NCI-H446 treated with DMSO at 0.1 percent for 48 hours (cell line): ENCODE measurements at places on chromosomes 2 and 18.
A peak's percentile ranks its signal among the peaks of the same experiment; 100 is the strongest.

- no peak for DNase-seq
Observed at GRCh38 chr18:48105317-48105716, 174.9 kb upstream of the SMAD2 start.

GRCh38 chr2:36562973-36563532, 34.9 kb downstream of the FEZ2 start:
- DNase-seq: no peak

- DNase-seq: no peak
Observed at GRCh38 chr2:64692401-64692800, 38.7 kb upstream of the SERTAD2 start.

DNA sequence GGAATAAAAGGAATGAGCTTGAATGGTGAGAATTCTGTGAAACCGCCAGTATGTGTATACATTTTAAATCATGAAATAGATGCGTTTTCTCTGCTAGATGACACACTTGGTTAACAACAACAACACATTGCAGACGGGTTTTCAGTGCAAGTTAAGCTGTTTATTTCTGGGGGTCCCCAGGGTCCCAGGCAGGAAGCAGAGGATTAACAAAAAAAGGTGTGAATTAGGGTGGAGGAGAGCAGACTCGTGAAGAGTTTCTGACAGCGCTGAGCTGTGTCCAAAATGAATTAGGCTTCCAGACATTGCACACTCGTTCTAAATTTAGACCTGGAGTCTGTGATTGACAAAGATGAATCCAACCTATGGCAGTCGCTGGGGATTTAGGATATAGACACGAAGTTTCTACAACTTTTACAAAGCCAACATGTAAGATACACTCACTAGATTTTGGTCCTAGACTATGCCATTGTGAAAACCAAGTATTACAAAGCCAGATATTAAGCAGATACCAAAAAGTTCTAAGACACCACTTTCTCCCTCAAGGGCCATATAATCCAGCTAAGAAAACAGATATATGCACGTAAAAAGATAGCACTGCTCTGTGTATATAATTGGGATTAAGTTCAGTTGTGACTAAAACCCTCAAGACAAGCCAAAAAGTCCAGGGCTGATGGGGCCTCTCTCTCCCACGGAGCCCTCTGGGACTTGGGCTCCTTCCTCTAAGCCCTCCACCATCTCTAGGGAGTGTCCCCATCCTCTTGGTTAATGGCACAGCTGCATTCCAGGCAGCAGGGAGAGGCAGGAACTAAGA, 120.2 kb downstream of the ACAA2 start:
- no peak for DNase-seq

- DNase-seq: peak; percentile 25
Observed at GRCh38 chr2:50126845-50127244, 905.1 kb downstream of the NRXN1 start.

GRCh38 chr2:235115521-235115920, 163.7 kb downstream of the SH3BP4 start:
- no peak for DNase-seq

DNA sequence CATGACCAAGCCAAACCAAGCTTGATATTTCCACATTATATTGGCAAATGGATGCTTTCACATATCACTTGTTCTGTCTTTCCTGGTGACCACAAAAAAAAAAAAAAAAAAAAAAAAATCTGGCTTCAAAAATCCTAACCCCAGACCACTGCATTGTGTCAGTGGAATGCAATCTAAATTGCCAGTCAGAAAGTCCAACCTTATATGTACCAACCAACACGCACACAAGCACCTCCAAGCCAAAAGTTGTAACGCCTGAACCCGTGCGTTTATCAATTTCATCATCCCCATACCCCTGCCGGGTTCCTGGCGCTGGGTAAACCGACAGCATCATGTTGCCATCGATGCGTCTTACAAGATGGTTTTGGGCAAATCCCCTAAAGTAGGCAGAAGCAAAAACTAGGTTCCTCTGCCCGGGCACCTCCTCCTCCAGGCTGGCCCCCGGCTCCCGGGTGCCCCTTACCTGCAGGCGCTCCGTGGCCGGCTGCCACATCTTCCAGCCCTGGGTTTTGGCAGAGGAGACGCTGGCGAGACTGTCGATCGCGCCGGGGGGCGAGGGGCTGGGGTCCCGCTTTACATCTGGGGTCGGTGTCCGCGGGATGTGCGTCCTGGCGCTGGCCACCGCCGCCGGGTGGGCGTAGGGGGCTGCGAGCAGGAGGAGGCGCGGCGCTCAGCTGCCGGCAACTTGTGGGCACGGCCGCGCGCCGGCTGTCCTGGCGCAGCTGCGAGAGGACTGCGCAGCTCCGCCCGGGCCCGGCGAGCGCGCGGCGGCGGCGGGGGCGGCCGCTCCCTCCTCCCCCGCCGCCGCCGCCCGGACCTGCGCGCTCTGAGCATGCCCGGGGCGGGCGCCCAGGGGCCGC, at the start of gene PID1:
TSS of gene PID1 (minus strand) at position 737 of the 860 bp plus-strand sequence. CDS start at position 493, 244 bp downstream.
- no peak for DNase-seq

DNA sequence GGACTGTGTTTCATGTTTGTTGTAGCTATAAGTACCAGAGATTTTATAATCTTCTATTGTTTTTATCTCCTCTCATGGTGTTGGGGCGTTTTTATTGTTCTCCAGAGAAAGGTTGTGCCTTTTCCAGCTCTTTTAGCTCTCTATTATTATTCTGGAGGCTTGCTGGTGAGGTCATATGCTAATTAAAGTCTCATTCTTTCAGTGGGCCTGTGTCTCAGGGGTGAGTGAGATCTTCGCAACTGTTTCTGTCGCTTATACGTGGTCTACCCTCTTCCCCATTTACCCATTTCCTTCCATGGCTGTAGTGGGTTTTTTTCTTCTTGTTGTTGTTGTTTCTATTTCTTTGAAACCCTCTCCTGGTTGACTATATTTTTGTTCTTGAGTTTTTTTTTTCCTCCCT, 584.9 kb downstream of the TMEM182 start:
- DNase-seq: no peak

DNA sequence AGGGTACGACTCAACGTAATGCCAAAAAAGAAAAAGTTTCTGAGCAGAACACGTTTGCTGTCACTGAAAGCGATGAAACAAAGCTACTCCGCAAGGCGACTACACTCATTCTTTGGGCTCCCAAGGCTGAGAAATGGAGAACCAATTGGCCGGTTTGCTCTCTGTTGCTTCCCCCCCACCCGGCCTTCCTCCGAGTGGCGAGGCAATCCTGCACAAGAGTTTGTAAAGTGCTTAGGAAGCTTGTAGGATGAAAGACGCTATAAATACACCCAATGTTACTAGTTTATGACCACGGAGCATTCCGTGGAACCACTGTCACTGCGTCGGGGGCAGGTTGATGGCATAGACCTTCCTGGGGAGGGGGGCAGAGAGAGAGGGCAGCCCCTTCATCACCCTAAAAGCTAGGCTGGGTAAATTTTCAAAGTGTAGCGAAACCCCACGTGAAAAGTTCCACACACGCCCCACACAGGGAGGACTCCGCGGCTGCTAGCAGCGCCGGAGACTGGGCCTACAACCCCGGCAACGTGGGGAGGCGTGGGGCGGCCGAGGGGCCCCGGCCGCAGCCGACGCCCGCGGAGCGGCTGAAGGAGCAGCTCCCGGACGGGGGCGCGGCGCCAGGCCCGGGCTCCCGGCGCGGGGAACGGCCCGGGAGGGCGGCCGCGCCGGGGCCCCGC, 915 bp downstream of the CUL3 start:
- no peak for DNase-seq

- DNase-seq: no peak
Observed at GRCh38 chr2:135093670-135094330, 41.7 kb downstream of the RAB3GAP1 start.

DNA sequence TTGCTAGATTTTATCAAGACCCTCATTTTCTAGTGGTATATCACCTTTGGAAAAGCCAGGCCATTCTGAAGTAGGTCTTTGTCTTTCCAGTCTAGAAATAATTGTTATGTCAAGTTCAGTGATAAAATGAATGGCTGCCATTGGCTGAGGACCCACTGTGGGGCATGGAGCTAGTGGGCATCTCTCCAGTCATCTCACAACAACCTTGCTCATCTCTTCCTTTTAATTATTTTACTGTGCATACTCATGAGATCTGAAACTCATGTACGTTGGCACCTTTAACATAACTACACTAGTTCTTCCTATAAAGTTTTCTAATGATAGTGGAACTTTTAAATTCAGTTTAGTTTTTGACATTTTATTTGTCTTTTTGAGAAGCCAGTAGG, 240.9 kb downstream of the SLC8A1 start:
- DNase-seq: no peak

DNA sequence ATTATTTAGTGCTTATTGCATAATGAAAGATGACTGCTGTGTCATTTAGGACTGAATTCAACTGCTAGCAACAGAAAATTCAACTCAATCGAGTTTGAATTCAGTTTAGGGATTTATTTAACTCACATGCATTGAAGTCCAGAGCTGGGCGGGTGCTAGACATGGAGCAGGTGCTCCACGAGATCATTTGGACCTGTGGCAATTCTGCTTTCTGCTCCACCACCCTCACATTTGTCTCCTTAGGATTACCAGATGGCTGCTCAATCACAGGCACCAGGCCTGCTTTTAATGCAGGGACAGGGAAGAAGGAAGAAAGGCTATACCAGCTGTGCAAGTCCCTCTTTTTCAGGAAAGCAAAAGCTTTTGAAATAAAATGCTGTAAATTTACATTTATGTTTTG, 572.9 kb upstream of the SLC8A1 start:
- no peak for DNase-seq

- DNase-seq: no peak
Observed at GRCh38 chr2:25355270-25355669, 13.5 kb upstream of the DNMT3A start.

DNA sequence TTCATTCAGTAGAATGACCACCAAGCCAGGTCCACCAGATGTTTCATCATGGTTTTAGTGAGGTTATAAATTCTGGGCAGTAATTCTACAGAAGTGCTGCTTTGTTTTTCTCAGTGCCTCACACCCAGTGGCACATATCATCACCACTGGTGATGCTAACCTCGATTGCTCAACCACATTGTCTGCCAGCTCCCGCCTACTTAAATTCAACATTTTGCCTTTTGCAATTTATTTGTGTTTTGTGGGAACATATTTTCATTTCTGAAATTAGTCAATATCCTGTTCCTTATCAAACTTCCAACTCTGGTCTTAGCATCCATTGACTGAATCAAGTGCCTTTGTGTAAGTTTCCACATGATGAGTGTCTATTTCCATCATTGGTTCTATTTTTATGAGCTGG, 62.3 kb upstream of the TMEM178A start:
- no peak for DNase-seq

DNA sequence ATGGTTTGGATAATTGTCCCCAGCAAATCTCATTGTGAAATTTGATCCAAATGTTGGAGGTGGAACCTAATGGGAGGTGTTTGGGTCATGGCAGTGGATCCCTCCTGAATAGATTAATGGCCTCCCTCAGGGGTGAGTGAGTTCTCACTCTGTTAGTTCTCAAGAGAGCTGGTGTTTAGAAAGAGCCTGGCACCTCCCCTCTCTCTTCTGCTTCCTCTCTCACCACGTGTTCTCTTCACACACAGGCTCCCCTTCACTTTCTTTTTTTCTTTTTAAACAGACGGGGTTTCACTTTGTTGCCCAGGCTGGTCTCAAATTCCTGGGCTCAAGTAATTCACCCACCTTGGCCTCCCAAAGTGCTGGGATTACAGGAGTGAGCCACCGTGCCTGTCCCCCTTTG, 111.6 kb upstream of the LTBP1 start:
- DNase-seq: no peak
